Activated CD8-positive, alpha-beta memory T cell treated with anti-CD3 and anti-CD28 coated beads for 48 hours (primary cell): ENCODE measurements at places on chromosomes 3 and 15.

- no peak for DNase-seq
Observed at GRCh38 chr3:37491776-37492175, 317.4 kb upstream of the LRRFIP2 start.

- no peak for DNase-seq
Observed at GRCh38 chr15:57224664-57225063, 151.6 kb upstream of the CGNL1 start.

DNA sequence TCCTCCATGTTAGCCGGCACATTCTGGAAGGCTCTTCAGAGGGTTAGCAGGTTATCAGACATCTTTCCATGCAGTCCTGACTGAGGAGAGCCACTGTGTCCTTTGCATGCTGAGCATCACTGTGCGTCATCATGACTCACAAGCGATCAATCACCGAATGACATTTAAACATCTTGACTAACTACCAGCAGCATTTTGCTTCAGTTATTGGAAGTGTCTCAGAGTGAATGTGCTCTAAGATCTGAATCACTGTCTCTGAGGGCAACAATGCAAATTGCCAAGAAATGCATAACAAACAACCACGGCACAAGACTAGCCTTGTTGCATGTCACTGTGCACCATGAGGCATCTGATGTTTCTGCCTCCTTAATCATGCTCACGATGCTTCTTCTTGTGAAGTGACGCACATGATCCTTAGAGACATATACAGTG is 18.3 kb upstream of the ATP8B4 start:
- DNase-seq = no peak

- no peak for DNase-seq
Observed at GRCh38 chr15:66563126-66563525, 2.7 kb downstream of the LCTL start.

DNA sequence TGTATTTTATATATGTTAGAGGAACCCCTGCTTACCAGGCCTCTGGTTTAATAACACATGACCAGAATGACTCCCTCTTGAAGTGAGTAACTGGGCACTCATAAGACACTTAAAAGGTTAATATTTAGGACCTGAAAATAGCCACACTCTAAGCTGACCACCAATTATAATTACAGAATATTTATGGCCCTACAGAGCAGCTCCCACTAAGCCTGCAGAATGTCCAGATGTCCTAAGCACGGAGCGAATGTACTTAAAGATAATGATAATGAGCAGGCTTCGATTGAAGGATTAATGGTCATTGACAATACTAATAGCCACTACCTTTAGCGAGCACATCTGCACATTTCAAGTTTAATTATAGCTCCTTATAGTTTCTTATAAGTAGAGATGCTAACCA is 22.8 kb upstream of the KCTD6 start:
- DNase-seq = no peak
